ENCODE measurements at places on chromosomes 7 and 10.
A peak's percentile ranks its signal among the peaks of the same experiment; 100 is the strongest.

- no peak for DNase-seq
These were observed 54.1 kb downstream of the SLIT1 start for GRCh38 chr10:97131666-97132065.

DNA sequence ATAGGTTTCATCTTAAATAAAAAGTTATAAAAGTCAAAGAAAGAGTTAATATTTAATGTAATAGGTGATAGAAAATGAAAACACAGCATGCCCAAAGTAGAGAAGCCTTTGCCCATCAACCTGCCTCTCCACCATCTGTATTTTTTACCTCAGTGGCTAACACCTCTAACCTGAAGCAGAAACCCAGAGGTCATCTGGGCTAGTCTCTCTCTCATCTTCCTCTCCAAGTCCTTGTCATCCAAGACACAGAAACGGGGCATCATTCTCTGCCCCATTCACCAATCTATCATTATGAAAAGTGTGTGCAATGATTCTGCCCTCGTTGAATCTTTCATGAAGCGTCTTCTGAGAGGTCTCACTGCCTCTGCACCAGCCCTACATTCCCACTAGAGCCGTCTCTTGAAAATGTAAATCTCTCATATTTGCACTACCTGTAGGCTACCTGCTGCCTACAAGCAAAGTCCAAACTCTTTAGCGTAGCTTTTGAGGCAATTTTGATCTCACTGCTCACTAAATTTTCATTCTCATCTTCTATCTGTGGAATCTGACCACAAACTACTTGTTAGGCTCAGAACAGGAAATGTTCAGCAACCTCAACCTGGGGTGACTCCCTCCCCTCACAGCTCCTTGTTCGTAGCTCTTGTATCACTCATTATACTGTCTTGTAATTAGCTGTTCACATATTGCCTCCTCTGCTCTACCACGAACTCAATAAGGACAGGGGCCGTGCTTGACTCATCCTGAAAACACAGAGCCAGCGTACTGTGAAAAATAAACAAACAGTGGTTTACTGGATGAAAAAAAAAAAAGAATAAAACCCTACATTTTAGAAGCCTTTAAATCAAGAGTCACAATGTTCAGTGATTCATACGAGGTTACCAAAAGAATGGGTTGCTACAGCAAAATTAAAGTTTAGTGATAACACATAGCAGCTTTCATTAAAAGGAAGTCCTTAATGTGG is 83.1 kb downstream of the CTNNA3 start:
- DNase-seq, result peak; percentile 14

GRCh38 chr10:96765406-96766240 is 45.3 kb upstream of the PIK3AP1 start:
- peak; percentile 68 for DNase-seq

GRCh38 chr10:34922138-34922537 is 107.0 kb upstream of the PARD3 start:
- no peak for DNase-seq

GRCh38 chr10:118210276-118210675 is 131.8 kb downstream of the FAM204A start:
- DNase-seq, result no peak

GRCh38 chr7:81682873-81683272 is 87.0 kb downstream of the HGF start:
- DNase-seq, result no peak

- no peak for DNase-seq
These were observed 141.6 kb downstream of the CYP26A1 start for GRCh38 chr10:93215312-93215711.

- DNase-seq, result no peak
These were observed 613.7 kb upstream of the MKI67 start for GRCh38 chr10:128739930-128740329.

DNA sequence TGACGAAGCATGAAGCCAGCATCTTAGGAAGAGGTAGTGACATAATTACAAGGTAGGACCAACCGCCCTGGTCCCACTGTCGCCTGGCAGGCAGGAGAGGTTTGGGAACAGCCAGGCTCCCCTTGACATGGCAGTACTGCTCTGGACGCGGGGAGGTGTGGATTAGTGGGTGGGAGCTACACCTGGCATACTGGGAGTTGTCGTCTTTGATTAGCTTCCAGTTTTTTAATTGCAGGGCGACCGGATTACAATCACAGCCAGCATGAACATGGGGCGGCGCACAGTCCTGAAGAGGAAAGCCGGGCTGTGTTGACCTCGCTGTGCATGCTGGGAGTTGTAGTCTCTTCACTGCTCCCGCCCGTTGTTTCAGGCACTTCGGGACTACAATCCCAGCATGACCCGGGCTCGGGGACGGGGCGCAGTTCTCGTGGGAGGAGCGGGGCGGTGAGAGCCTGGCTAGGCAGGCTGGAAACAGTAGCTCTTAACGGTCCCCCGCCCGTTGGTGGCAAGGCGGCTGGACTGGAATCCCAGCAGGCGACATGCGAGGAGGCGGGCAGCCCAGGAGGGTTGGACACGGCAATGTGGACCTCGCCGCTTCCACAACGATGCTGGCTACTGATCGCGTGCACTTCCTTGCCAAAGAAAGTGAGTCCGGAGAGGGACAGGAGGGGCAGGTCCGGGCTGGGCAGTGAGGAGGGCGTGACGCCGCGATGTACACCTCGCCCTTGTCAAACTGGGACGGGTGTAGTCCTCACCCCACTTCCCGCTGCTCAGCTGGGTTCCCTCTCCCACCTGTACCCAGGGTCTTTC is 98.0 kb upstream of the ZNF722 start:
- DNase-seq, result peak; percentile 81

DNA sequence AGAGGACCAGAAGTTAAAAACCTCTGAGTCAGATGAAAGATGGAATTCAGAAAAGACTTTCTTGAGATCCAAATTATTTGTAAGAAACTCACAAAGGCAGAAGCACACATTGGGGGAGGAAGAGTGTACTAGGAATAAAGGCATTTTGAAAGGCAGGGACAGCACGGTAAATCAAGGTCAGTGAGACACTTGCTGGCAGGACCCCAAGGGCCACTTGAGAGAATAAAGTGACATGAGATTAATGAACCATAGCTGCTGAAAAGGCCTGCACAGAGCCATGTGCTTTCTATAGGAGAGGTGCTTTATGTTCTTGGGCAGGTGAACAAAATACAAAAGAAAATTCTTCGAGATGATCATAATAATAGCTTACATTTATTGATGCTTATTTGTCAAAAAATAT is 929.9 kb upstream of the MBL2 start:
- DNase-seq, result no peak

DNA sequence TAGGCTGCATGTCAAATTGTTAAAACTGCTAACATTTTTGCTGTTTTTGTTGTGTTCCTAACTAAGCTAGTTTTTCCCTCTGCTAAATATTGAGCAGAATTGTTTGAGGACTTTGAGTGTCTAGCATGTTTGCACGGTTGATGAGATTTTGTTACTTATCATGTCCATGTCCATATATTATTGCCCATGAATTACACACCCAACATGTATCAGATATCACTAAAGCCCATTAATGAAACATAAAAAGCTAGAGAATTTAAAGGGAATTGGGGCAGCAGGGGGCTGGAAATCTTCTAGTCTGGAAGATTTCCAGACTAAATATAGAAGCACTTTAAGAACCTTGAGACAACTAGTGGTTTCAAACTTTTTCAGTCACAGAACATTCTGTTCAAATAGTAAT is 197.7 kb downstream of the SNX10 start:
- DNase-seq, result no peak

DNA sequence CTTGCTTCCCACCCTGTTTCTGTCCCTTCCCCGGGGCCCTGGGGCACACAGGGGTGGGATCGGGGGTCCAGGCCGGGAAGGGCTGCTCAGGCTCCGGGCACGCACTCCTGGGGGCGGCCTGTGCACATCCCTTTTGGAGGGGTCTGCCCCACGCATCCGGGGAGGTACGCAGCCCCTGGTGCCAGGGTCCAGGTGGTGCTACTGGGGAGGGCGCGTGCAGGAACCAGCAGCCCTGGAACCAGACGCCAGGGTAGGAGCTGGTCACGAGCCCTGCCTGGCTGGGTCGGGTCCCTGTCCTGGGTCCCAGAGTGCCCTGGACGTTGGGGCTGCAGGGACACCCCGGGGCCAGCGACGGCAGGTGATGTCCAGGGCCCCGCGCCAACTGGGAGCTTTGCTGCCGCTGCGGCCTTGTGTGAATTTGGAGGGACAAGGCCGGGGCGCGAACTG is 53.4 kb downstream of the GLRX3 start:
- DNase-seq, result no peak

- DNase-seq, result no peak
These were observed 16.8 kb downstream of the CPEB3 start for GRCh38 chr10:92274071-92274470.

GRCh38 chr7:55624813-55625212 is 52.5 kb upstream of the VOPP1 start:
- DNase-seq, result no peak

DNA sequence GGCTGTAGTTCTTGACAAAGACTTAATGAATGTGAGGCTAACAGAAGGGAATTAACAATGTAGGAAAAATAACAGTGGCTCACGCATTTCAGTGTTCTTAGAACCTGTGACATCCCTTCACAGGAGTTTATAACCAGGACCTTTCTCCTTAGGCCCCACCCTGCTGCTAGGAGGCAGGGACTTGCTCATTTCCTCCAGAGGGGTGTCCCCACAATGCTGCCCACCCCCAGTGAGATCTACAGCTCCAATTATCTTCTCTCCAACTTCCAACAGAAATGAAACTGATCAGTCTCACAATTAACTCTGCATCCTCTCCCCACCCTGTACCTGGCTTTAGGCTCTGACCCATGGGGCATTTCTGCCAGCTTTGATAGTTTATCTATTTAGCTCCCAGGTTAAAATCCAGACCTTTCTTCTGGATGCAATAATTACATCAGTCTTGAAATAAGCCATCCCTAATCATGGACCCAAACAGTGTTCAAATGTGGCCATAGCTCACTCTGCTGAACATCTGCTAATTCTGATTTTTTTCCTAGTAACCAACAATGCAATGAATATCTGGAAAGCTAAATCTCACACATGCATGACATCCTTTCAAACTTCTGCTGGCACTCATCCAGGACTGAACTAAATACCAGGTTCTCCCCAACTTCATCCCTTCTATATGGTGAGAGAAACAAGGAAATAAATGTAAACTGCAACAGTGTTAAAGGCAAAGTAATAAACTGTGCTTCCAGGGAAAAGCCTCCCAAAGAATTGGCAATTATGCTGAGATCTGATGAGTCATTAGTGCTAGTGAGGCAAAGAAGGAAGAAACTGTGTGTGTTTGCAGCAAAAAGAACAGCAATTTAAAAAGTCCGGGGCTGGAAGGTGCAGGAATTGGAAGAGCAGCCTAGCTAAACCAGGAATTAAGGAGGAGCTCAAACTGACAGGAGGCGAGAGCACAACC is 64.6 kb downstream of the HERPUD2 start:
- no peak for DNase-seq

GRCh38 chr10:9222917-9223316 is 1168.4 kb downstream of the GATA3 start:
- DNase-seq, result no peak

DNA sequence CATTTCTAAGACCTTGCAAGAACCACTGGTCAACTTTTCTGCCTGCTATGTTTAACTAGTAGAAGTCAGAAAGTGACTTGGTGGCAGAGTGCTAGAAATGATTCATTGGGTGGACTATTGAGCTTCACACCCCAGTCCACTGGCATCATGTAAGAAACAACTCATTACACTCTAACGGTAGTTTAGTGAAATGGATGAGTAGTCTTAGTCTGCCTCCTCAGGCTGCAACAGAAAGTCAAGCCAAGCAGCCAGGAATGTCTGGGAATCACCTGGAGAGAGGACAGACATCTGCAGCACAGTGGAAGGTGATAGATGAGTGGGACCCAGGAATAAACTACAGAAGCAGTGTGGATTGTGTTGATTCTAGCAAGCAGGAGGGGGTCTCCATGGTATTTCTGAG is 125.4 kb downstream of the AUTS2 start:
- DNase-seq, result no peak

DNA sequence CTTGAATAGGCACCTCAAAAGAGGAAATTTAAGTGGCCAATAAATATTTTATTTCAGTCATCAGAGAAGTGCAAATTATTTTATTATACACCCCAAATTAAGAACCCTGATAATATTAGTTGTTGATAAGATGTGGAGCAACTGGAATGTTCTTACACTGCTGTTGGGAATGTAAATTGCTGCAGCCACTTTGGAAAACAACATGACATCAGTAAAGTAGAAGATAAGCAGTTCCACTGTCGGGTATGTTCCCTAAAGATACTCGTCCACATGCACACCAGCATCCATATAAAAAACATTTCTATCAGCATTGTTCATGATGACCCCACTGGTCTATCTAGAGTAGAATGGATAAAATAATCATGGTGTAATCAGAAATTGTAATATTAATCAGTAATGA is 46.5 kb downstream of the VCL start:
- DNase-seq, result no peak

DNA sequence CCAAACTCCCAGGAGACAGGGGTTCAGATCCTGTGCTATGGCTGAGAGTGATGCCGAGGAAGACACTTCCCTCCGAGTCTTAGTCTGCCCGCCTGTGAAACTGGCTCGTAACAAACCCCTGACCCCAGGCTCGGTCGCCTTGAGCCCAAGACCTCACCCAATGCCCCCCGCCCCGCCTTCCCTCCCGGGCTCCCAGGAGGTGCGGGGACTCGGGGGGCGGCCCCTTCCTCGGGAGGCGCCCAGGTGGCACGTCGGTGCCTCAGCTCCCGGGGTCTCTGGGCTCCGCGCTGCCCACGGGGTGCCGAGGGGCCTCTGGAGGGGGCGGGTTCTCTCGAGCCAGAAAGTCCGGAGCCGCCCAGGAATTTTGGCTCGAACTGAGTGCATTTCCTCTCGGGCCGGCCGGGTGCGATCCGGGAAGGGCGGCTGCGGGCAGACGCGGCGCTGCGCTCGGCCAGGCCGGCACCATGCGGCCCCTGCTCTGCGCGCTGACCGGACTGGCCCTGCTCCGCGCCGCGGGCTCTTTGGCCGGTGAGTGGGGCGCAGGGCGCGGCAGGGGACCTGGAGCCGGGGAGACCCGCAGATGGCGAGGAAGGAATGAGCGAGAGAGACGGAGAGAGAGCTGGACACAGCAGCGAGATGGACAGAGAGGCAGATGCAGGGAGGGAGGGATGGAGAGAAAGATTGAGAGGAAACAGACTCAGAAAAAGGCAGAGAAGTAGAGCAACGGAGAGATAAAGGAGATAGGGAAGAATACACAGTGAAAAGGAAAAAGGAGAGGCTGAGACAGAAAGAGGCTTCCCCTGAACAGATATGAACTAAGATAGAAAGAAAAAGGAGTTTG is at the start of gene PLAC9:
TSS of gene PLAC9 (plus strand) at position 432 of the 841 bp plus-strand sequence. CDS start at position 465, 33 bp downstream.
- DNase-seq, result no peak

DNA sequence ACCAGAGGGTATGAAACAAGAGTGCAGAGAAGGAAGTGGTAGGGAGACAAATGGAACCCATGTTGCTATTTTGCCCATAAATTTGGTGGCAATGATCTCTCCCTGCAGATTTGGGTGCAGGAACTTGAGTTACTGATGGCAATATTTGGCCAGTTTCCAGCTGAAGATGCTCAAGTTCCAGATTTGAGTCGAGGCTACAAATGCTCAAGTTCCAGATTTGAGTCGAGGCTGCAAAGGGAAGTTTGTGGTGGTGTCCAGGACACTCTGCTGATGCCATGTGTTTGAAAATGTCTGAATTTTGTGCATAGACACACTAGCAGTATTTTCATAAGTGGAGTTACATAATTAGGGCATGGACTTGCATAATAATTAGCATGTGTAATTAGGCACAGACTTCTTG is 40.8 kb downstream of the TBXAS1 start:
- no peak for DNase-seq

- no peak for DNase-seq
These were observed 248.2 kb upstream of the PITRM1 start for GRCh38 chr10:3420527-3421469.

- DNase-seq, result no peak
These were observed 24.3 kb downstream of the GARS1 start for GRCh38 chr7:30618961-30619360.

GRCh38 chr10:60222047-60222446 is 167.6 kb downstream of the ANK3 start:
- no peak for DNase-seq

Measured in CD4-positive, CD25-positive, alpha-beta regulatory T cell (primary cell).